ENCODE measurements at places on chromosomes 7 and 10. TPM values are rescaled to one million over a fixed set of nuclear protein-coding genes. Genes with fewer than 3 reads are reported as not detected.

SPOCK2 gene
- total RNA-seq: not detected

GNAT3 gene
- not detected for total RNA-seq

CALHM3 gene
- not detected for total RNA-seq

FEZF1 gene
- total RNA-seq: not detected

SPDYE2 gene
- not detected for total RNA-seq

All from SJSA1 (cell line).